ENCODE measurements at places on chromosomes 2 and 18.

DNA sequence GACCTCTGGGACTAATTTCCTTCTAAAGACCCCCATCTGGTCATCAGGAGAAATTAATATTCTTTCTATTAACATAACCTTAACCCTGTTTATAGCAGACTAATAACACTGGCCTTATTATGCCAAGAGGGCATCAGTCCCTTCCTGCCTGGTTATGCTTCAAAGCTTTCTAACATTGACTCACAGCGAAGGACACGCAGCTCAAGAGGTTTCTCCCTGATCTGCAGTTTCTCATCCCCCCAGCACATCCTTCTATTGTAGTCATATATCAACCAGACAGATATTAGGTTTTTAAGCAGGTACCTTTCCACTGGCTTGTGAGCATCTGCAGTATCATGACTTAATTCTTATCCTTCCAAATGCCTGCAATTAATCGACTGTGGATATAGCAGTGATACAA is 100.0 kb upstream of the CXCR4 start:
- DNase-seq = no peak

DNA sequence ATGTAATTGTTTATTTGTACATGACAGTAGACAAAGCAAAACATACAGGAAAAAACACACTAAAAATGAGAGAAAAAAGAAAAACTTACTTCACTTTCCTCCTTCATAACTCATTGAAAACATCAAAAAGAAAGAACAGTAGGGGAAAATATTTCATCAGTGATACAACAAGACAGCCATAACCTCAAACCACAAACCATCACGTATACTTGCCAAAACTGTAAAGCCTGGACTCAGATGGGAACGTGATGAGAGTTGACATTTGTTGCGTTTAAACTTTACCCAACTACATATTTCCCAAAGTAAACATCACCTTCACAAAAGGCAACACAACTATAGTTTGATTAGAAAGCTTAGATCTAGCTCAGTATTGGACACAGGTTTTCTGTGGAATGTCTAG is 278.2 kb upstream of the COL3A1 start:
- no peak for DNase-seq

GRCh38 chr2:39062320-39062719 is 58.5 kb downstream of the SOS1 start:
- DNase-seq = no peak

GRCh38 chr18:9673296-9674251 is 34.5 kb upstream of the RAB31 start:
- DNase-seq = no peak

GRCh38 chr2:205496370-205496769 is 185.9 kb upstream of the NRP2 start:
- DNase-seq = no peak
